Renal pelvis (tissue), 12 donors: ENCODE measurements at places on chromosomes 13 and 19. TPM values are rescaled to one million over a fixed set of nuclear protein-coding genes. Genes with fewer than 3 reads are reported as not detected.

DNA sequence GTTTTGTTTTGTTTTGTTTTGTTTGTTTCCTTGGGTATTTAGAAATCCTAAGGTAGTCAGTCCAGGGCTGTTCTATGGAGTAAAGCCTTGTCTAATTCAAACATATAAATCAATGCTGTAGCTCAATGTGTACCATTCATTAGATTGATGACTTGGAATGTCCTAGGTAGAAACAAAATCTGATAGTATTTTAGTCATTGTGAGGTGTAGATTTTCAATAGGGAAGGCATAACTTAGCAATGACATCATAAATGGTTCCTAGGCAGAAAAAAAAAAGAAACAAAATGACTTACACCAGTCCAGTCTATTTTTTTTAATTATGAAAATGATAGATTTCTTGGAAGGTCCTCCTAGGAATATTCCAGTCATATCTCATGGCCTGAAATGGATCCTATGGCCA, 189.9 kb downstream of the SPRY2 start:
- no peak for DNase-seq

DNA sequence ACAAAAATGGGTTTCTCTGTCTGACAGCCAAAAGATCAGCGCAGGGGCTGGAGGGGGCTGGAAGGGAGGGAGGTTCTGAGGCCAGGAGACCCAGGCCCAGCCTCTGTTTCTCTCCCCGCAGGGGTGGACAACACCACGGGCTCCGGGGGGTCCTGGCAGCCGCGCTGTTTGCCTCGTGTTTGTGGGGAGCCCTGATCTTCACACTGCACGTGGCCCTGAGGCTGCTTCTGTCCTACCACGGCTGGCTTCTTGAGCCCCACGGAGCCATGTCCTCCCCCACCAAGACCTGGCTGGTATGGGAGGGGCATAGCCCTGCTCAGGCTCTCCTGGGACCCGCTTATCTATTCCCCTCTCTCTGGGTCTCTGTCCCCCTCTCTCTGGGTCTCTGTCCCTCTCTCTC, 9.6 kb downstream of the CPT1C start:
- no peak for DNase-seq

Gene TPP2
- 59.3 TPM for polyA plus RNA-seq

DNA sequence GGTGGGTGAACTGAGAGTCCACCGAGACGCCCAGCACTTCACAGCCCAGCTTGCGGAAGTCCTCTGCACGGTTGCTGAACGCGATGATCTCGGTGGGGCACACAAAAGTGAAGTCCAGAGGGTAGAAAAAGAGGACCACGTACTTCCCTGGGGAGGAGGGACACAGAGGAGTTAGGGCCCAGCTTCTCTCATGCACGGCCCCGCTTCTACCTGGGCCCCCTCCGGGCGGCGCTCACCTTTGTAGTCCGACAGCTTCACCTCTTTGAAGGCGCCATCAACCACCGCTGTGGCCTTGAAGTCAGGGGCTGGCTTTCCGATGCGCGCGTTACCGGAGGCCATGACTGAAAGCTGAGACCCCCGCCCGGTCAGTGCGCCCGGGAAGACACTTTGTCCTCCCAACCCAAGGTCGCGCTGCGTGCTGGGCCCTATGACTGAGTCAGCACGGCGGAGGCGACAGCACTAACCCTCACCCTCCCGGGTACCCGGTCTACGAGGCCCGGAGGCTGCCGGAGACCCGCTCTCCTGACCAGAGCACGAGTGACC, 606 bp downstream of the PRDX2 start:
- DNase-seq = no peak

DNA sequence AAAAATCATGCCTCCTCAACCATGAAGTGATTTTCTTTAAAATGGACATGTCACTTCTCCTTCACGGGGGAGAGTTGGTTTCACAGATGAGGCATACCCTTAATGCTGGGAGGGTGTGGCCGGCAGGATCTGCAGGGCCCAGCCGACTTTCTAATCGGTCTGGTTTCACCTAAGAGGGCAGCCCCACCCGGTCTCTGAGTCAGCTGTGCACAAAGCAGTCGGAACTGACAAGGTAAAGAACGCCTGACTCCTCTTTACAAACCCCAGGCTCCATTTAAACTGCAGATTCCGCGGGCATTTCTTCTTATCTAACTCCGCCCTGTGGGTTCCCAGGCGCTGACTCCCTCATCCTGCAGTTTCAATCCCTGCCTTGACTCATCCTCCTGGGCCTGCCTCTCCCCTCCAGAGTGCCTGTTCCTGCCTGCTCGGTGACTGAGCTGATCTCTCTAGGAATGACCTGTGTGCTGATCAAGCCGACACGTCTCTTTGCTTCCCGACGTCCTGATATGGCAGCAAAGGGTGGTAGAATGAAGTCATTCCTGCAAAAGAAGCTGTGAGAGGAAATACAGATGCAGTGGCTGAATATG, 63.4 kb downstream of the EFNB2 start:
- no peak for DNase-seq

Gene KCNC3
- polyA plus RNA-seq = 36.0 TPM

GRCh38 chr13:74070065-74070464, 64.1 kb downstream of the KLF12 start:
- DNase-seq = no peak

DNA sequence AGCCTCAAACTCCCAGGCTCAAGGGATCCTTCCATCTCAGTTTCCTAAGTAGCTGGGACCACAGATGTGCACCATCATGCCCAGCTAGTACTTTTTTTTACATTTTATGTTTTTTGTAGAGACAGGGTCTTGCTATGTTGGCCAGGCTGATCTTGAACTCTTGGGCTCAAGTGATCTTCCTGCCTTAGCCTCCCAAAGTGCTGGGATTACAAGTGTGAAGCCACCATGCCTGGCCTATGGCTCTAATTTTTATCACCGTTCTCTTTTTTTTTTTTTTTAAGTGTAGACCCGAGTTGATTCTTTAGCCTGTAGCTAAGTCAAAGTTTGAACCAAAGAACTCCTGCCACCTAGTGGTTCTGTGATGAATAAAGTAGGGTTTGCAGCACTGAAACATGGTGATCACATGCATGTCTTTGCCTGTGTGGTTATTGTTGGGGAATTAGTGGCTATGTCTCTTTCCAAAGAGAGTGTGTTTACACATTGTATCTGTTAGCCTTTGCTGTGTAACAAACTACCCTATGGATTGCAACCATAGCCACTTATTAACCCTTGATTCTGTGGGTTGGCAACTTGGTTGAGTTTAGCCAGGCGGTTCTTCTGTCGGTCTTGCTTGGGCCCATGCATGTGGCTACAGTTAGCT, 11.6 kb downstream of the NFILZ start:
- DNase-seq = peak; percentile 47

Gene CATSPERD
- polyA plus RNA-seq = not detected

Gene LHB
- polyA plus RNA-seq = 0.71 TPM

Gene CBLC
- polyA plus RNA-seq = 7.4 TPM

GRCh38 chr19:40314656-40315055, 29.5 kb upstream of the AKT2 start:
- no peak for DNase-seq

DNA sequence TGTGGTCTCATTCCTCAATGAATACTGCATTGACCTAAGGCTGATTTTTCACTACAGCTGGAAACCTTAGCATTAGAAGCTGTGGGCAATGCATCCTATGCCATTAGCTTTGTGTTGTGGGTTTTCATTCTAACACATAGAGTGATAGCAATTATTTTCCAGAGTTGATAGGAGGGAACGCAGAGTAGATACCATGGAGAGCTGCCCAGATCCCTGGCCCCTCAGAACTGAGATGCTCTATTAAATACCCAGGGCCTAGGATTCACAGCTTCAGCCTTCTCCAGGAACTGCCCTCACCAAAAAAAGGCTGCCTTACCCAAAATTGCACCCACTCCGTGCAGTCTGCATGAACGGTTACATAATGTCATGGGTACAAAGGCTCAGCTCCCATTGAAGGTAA, 444.4 kb downstream of the SUCLA2 start:
- DNase-seq = no peak

GRCh38 chr19:615619-616018, 17.7 kb downstream of the POLRMT start:
- DNase-seq = no peak

Gene PBX4
- 7.6 TPM for polyA plus RNA-seq

- DNase-seq = peak; percentile 51
These were observed 473.0 kb upstream of the SLC10A2 start for GRCh38 chr13:103539265-103539664.

Gene LGALS14
- polyA plus RNA-seq = not detected

DNA sequence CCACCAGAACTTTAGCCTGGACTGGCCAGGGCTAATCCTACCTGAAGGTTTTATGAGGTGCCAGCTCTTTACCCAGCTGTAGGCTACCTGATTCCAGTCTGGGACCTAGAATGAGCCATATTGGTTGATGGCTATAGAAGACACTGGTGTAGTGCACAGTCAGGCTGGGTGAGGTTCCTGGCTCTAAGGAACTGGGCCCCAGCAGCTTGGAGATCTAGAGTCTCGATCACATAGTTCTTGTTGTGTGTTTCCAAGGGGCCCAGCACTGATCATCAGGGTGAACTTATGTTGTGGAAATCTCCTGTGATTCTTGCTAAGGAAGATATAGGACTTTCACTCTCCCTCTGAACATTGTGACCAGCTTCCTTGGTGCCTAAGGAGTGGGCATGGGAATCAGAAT, 236.3 kb downstream of the ZNF536 start:
- DNase-seq = no peak

DNA sequence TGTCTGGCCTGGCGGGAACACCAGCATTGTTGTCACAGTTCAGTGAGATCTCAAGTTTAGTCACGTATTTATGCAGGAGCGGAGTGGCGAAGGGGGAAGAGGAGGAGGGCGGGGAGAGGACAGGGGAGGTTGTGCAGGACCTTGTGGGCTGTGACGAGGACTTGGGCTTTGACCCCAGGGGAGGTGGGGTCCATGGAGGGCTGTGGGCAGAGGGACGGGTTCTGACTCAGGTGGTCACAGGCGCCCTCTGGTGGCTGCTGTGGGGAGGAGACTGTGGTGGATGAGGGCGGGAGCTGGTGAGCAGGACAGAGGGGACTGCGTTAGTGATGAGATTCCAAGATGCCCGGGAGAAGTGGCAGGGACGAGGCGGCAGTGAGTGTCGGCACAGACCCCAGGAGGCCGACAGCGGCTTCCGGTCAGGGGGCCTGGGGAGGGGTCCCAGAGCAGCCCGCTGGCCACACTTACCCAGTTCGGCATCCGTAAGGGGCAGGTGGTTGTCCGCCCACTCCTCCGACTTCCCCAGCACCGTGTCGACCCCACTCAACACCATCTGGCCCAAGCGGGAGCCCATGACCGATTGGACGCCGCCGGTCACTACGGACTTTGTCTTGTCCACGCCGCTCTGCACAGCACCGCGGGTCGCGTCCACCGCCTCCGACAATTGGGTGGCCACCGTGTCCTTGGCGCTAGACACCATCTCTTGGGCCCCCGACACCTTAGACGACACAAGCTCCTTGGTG, 15.7 kb downstream of the PLIN3 start:
- peak; percentile 83 for DNase-seq

DNA sequence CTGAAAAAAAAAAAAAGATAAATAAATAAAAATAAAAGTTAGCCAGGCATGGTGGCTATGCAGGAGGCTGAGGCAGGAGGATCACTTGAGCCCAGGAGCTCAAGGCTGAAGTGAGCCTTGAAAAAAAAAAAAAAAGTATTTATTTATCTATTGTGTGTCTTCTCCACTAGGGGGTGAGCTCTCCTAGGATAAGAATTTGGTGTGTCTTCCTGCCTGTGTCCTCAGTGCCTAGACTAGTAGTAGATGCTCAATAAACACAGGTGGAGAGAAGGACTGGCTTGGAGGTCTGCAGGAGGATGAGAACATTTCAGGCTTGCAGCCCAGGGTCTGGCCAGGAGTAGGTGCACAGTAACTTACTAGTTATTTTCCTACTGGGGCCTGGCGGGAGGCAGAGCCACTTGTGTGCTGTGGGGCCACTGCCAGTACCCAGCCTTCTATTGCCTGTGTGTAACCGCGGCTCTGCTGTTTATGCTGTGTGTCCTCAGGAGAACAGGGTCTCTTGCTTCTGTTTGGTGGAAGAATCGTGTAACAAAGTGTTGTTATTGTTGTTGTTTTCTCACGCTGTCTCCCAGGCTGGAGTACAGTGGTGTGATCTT, 5.4 kb downstream of the LMTK3 start:
- DNase-seq = no peak

Gene PSG7
- polyA plus RNA-seq = not detected

DNA sequence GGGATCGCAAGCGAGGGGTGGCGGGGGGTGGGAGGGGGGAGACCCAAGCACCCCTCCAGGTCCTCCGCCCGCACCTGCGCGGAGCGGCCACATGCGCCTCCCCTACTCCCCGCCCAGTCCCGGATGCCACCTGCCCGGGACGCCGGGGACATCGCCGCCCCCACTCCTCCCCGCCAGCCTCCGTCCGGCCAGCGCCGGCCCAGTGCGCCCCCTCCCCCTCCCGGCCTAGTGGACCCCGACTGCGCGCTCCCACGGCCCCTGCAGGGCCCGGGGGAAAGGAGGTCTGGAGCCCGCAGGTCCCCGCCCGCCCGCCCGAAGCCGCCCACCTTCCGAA, 263 bp downstream of the RHPN2 start:
- peak; percentile 60 for DNase-seq

DNA sequence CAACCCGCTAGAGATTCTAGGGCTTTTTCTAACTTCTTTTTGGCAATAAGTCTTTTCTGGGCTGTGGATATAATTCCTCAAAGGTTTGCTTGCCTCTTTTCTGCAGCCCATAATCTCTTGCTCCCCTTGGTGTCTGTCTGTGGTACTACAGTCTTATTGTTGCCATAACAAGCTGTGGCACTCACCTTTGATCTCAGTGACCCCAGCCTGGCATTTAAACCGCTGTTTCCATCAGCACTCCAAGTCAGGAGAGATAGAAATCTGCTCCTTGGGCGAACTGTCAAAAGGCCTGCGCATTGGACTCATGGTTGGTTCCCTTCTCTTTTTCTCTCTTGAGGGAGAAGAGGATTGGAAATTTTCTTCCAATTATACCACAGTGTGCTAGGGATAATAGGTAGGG, 14.5 kb upstream of the MPHOSPH8 start:
- DNase-seq = no peak

- no peak for DNase-seq
These were observed 7.3 kb downstream of the SHKBP1 start for GRCh38 chr19:40584007-40584406.

DNA sequence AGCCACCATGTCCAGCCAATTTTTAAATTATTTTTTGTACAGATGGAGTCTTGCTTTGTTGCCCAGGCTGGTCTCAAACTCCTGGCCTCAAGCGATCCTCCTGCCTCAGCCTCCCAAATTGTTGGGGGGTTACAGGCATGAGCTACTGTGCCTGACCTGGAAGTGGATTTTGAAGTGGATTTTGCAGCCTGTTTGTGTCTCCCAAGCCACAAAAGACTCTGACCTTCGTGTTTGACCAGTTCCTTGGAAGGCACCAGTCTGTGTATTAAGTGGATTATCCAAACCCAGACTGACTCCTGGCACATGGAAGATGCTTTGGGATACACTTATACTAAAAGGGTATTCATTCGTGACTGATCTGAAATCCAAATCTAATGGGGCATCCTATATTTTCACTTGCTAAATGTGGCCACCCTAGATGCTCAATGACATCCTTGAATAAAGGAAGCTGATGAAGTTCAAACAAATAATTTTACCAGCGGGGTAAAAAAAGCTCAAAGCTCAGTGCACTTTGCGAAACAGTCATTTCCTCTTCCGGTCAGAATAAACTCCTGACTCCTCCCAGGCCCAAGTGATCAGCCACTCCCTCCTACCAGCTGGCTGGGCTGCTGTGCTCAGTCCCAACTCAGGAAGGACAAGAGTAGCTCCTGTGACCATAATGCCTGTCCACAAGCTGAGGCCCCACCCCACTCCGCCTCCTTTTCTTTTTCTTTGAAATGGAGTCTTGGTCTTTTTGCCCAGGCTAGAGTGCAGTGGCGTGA, 32.6 kb upstream of the GATAD2A start:
- DNase-seq = no peak
